Germinal center (tissue), 1 donor: ENCODE measurements at places on chromosomes 7 and 10.

GRCh38 chr10:117967149-117967650, 79.5 kb downstream of the RAB11FIP2 start:
- no peak for DNase-seq

DNA sequence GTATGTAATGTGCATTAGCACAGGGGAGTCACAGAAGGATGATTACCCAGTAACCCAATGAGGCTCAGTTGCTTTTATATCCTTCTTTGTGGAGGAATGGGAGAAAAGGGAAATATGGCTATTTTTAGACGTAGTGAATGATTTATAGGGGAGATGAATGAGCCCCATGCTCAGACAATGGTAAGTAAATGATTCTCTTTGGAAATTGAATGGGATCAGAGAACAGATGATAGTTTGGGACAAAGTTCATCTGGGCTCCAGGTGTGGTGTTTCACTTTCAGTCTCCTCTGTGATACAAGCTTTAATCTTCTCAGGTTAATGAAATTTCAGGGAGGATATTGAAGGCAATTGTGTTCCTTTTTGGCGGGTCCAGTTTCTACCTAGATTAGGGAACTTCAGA, 63.0 kb upstream of the MPP7 start:
- DNase-seq: no peak

- no peak for DNase-seq
These were observed 34.0 kb downstream of the TMEM270 start for GRCh38 chr7:73894733-73895551.

GRCh38 chr7:116561697-116562483, 37.1 kb downstream of the CAV1 start:
- DNase-seq: no peak

GRCh38 chr10:93746844-93747284, 10.9 kb upstream of the LGI1 start:
- DNase-seq: peak; percentile 47

- no peak for DNase-seq
These were observed 39.7 kb upstream of the ZMYND11 start for GRCh38 chr10:95356-96115.

DNA sequence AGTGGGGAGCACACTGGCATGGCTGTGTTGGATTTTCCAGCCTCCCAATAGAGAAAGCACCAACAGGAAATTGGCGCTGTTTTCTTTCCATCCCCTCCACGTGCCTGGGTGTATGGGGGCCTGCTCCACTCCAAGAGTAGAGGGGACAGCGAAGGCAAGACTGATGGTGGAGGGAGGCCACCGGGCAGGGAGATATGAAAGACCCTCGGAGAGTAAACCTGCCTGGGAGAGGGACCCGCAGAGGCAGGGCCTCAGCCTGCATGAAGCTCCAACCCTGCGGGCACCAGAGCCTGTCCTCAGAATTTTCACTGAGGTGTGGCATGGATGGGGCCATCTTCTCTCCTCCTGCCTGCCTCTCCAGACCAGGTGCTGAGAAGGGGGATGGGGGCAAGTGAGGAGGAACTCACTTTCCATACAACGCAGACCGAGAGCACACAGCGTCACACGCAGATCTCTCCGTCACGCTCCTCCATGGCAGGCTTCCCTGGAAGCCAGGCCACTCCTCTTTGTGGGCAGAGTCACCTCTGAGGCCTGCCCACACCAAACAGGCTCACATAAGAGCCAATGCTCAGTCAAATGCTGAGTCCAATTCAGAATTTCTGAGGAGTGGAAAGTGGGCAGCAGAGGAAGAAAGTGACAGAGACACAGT, 18.8 kb downstream of the ANXA11 start:
- no peak for DNase-seq

GRCh38 chr7:41116817-41117216, 586.1 kb downstream of the INHBA start:
- no peak for DNase-seq

- no peak for DNase-seq
These were observed 11.7 kb upstream of the SLF2 start for GRCh38 chr10:100901051-100901450.

- DNase-seq: no peak
These were observed 362.8 kb downstream of the HGF start for GRCh38 chr7:81407094-81407493.

- DNase-seq: no peak
These were observed 41.1 kb downstream of the SIRT1 start for GRCh38 chr10:67925449-67926005.

- DNase-seq: no peak
These were observed 67.7 kb upstream of the KMT2E start for GRCh38 chr7:104946338-104946737.

GRCh38 chr7:82049891-82050533, 280.2 kb upstream of the HGF start:
- no peak for DNase-seq

- DNase-seq: no peak
These were observed 6.2 kb upstream of the MYL7 start for GRCh38 chr7:44147026-44147991.

GRCh38 chr10:63819753-63820329, 298.6 kb downstream of the REEP3 start:
- DNase-seq: peak; percentile 7

DNA sequence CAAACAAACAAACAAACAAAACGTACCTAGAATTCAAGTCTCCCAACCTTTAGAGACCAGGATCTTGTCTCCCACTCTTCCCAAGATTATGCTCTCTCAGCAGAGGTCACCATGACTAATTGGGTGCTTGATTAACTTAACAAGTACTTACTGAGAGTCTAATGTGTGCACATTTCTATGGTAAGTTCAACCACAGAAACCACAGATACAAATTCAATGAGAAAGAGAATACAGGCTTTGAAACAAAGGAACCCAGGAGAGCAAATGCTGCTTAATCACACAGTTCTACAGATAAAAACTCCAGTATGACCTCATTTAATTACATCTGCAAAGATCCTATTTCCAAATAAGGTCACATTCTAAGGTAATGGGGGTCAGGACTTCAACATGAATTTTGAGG, 142.8 kb downstream of the DNAJC1 start:
- DNase-seq: no peak

- DNase-seq: no peak
These were observed 45.3 kb downstream of the WDFY4 start for GRCh38 chr10:48729941-48730457.

GRCh38 chr10:121426307-121426706, 171.9 kb downstream of the FGFR2 start:
- DNase-seq: no peak

DNA sequence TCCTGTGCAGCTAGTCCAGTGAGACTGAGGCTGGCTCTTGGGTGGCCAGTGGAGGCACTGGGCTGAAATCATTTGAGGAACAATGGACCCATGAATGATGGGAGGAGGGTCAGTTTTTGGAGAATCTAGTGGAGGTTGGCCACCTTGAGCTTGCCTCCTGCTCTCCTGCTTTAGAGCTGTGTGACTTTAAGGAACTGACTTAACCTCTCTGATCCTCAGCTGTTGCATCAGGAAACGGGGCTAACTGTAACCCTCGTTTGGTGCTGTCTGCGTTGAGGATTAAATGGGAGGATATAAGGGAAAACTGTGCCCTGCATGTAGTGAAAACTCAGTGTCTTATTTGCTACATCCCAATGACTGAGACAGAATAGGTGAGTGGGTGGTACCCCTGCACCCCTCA, 115.4 kb upstream of the PPIF start:
- DNase-seq: no peak

DNA sequence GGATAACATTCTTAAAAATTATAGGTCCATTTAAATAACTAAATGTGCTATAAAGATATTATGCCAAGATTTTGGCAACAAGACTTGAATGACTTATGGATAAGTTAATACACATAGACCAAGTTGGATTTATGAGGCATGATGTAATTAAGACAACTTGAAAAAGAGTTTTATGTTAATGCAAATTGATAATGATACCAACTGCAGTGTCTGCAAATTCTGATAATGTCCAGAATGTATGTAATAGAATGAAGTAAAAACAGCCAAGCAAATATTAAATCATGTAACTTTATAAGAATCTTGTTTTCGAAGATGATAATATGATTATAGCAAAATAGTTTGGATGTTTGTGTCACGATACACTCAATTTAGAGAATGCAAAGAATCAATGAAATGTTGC, 868.3 kb downstream of the DNAJB9 start:
- DNase-seq: no peak

DNA sequence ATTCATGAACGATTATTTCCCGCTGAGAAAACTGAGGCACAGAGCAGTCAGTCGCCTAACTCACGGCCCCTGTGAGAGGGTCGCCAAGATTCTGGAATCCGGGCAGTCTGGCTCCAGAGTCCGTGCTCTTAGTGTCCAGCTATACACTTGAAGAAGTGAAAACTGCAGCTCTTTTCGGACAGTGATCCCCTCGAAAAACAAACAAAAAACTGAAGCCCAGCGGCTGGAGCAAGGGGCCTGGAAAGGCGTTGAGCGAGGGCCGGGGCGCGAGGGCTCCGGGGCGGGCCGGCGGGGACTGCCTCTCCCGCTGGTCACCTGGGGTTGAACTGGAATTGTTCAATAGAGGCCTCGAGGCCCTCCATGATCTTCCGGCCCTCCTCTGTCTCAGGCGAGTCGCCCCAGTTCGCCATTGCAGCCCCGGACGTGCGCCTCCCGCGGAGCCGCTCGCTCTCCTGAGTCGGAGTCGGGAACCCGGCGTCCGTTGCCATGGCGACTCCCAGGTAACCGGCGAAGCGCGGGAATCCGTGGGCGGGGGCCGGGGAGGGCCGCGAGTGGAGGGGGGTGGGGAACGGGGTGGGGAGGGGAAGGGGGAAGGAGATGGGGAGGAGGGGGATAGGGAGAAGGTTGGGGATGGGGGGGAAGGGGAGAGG, 881 bp downstream of the C10orf67 start:
- DNase-seq: no peak

- peak; percentile 58 for DNase-seq
These were observed 58.0 kb upstream of the STRIP2 start for GRCh38 chr7:129376076-129376777.

GRCh38 chr10:14684354-14684753, 90.3 kb downstream of the FAM107B start:
- DNase-seq: no peak

GRCh38 chr10:101839416-101840063, 4.1 kb downstream of the KCNIP2 start:
- DNase-seq: peak; percentile 86

GRCh38 chr7:105673367-105674084, 92.2 kb upstream of the EFCAB10 start:
- no peak for DNase-seq

DNA sequence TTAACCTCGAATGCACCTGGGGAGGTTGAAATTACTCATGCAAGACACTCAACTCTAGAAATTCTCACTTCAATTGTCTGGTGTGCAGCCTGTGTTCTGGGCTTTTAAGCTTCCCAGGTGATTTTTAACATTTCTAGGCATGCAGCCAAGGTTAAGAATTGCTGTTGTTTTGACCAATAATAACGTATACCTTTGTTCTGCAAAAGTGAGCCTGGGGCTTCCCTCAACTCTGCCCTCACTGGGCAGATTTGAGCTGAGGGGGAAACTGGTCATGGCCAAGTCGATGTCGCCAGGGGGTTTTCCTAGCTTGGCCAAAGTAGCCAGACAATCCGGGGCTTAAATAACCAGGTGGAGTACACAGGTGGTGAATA, 568 bp downstream of the PRSS2 start:
- DNase-seq: no peak

DNA sequence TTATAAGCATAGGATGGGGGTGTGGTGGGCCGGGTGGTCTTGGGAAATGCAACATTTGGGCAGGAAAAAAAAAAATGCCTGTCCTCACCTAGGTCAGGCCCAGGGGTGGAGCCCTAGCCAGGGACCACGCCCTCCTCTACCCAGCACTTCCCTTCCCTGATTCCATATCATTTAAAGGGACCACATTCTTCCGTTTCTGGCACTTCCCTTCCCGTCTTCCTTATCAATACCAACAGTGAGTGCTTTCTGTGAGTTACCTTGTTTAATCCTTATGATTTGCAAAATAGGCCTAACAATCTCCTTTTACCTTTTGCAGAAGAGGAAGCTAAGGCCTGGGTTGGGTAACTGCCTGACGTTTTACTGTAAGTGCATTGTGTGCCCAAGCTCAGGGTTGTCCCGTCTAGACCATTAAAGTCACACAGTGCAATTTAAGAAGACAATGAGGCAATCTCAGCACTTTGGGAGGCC, 16.7 kb upstream of the C10orf95 start:
- DNase-seq: no peak
